CD4-positive, alpha-beta T cell treated with Interleukin-4 for 1 hour (primary cell): ENCODE measurements at places on chromosomes 13 and 19.
A peak's percentile ranks its signal among the peaks of the same experiment; 100 is the strongest.

DNA sequence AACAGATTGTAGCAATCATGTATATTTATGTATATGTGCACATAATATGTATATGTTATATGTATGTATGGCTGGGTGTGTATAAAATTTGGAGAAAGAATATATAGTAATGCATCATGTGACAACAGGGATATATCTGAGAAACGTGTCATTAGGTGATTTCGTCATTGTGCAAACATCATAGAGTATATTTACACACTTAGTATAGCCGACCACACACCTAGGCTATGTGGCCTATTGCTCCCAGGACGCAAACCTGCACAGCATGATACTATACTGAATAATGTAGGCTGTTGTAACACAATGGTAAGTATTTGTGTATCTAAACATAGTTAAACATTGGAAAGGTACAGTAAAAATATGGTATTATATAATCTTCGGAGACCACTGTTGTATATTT lies 43.8 kb downstream of the ESD start:
- no peak for DNase-seq

GRCh38 chr13:52848455-52849195 lies at the start of gene PCDH8:
Gene PCDH8 (minus strand): TSS chr13:52848640. CDS start chr13:52848436, 204 bp downstream.
- DNase-seq, result no peak

DNA sequence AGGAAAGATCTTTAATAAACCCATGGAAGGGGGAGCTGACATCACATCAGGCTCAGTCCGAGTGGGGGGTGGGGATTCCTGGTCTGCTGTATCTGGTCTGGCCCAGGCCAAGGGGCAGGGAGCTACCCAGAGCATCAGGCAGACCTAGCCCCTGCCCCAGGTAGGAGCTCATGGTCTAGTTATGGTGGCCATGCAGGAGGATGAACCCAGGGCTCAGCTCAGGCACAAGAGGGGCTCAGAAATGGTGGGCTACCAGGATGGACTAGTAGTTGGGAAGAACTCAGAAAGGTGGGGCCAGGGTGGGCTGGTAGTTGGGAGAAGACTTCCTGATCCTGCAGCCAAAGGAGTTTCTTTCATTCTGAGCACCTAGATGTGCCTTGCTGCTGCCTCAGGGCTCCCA lies 14.3 kb downstream of the VSTM2B start:
- no peak for DNase-seq

DNA sequence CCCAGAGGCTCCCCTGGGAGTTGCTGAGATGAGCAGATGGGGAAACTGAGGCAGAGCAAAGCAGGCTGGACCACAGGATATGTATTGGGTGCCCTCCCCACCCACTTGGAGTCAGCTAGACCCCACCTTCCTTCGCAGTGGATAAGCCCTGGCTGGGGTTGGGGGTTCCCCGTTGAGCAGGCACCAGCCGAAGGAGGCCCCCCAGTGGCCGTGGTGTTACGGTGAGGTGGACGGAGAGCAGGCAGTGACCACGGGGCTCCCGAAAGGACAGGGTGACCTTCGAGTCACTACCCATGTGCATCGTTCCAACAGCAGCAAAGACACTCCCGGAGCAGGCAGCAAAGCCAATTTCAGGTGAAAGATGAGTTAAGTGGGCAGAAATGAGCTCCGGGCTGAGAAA lies 62.4 kb upstream of the ADGRE5 start:
- no peak for DNase-seq

DNA sequence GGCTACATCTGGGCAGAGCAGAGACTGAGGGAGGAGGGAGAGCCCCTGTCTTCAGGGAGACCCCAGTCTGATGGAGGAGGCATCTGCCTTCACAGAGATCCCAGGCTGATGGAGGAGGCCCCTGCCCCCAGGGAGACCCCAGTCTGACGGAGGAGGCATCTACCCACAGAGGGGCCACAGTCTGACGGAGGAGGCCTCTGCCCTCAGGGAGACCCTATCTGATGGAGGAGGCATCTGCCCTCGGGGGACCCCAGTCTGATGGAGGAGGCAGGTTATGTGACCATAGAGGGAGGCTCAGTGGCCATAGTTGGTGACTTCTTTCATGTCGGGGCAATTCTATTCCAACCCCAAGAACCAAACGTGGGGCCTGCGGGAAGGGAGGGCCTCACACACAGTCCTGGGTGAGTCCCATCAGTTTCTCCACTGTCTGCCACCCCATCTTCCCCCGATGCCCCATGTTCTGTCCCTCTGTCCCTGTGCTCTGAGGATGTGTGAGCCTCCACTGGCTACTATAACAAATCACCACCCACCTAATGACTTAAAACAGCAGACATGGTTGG lies 14.3 kb downstream of the MISP start:
- no peak for DNase-seq

GRCh38 chr13:97367016-97367822 lies 66.8 kb upstream of the RAP2A start:
- no peak for DNase-seq

DNA sequence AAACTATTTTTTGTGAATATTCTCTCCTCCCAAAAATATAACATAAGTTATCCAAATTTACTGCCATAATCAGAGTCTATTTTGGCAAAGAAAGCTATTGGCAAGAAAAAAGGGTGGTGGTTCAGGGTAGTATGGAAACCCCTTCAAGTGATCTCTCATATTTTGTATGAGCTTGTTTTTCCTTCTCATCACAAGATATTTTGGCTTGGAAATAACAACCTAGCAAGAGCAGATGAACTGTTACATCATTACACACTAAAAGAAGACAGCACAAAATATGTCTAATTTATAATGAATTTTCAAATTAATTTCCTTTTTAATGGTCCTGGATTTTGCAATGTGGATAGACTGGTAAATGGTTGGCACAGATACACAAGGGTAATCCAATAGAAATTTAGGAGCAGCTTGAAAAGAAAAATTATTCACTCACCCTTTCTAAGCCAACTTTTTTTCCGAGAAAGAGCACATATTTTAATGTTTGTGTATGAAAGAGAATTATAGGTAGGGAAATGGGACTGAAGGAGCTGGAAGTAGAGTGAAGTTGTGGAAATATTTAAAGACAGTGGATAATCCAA lies 225.1 kb downstream of the EFNB2 start:
- no peak for DNase-seq

- peak; percentile 53 for DNase-seq
Measured at GRCh38 chr19:11279505-11280236, 16.3 kb upstream of the TSPAN16 start.

GRCh38 chr19:13629687-13630357 lies 123.5 kb upstream of the CACNA1A start:
- DNase-seq, result no peak

- no peak for DNase-seq
Measured at GRCh38 chr19:46847528-46847927, 3.1 kb downstream of the AP2S1 start.

- DNase-seq, result no peak
Measured at GRCh38 chr19:4749870-4750590, 26.4 kb upstream of the DPP9 start.

GRCh38 chr19:9842834-9843625 lies 7.9 kb downstream of the PIN1 start:
- no peak for DNase-seq

DNA sequence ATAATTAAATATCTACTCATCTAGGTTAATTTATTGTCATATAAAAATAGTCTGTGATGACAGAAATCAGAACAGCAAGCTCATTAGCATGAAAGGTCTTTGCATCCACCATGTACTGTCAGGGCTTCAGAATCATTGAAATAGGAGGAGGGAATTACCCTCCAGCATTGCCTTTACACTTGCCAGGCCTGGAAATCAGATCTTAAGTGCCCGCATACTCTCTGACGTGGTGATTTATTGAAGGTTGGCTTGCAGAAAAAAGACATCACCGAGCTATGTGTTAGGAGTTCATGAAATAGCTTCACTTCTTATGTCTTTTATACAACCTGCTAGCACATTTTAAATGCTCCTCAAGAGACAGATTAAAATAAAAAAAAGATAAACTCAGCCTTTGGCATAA lies 661.7 kb upstream of the SLITRK1 start:
- no peak for DNase-seq

- no peak for DNase-seq
Measured at GRCh38 chr13:39311619-39312018, 273.4 kb downstream of the NHLRC3 start.

GRCh38 chr13:67147342-67148133 lies 82.6 kb downstream of the PCDH9 start:
- DNase-seq, result no peak

- DNase-seq, result no peak
Measured at GRCh38 chr13:103039183-103039582, 27.0 kb downstream of the SLC10A2 start.

DNA sequence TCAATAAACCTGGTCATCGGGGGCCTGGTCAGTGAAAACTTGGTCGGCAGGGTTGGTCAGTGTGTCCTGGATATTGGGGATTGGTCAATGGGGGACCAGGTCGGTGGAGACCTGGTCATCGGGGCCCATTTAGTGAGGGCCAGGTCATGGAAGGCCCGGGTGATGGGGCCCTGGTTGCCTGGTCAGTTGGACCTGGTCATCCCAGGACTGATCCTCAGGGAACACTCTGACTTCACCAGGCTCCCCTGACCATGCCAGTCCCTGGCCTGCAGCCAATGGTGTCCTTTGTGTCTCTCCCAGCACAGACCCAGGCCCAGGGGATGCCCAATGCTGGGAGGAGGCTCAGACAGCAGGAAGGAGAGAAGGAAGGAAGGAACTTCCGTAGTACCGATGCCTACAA lies 42.1 kb upstream of the TPM4 start:
- DNase-seq, result no peak

GRCh38 chr19:8377598-8377997 lies 12.6 kb upstream of the RAB11B start:
- no peak for DNase-seq

- peak; percentile 74 for DNase-seq
Measured at GRCh38 chr19:40612831-40613689, 11.9 kb downstream of the LTBP4 start.

DNA sequence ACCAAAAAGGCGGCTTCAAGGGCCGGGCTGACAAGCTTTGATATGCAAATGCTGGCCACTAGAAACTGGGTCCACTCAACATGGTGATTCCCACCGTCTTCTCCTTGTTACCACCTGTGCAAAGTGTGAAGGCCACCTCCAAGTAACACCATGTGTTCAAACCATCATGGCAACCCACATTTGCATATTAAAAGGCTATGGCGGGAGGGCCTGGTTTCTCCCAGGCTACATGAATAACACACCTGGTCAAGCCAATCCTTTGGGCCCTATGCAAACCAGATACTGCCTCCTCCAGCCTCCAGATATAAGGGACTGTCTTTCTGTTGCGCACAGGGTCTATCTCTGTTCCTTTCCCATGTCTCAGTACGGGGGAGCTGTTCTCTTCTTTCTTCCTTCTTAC lies 36.6 kb upstream of the ZSCAN5A start:
- no peak for DNase-seq

DNA sequence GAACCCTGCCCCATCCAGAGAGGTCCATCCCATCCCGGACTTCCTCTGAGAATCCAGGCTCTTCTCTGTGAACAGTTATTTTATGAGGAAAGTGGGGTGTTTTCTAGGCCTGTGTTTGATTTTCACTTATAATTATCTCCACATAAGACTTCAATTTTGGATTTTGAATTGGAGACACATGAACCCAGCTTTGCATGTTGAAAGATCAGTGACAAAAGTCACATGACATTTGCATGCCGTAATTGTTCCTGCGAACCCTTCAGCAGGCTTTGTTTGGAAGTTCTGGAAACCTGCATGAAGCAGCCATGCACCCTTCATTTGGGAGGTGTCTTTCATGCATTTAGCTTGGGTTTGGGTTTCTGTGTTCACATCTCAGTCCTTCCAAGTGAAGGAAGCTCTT lies 44.9 kb upstream of the ZNF536 start:
- peak; percentile 0 for DNase-seq

DNA sequence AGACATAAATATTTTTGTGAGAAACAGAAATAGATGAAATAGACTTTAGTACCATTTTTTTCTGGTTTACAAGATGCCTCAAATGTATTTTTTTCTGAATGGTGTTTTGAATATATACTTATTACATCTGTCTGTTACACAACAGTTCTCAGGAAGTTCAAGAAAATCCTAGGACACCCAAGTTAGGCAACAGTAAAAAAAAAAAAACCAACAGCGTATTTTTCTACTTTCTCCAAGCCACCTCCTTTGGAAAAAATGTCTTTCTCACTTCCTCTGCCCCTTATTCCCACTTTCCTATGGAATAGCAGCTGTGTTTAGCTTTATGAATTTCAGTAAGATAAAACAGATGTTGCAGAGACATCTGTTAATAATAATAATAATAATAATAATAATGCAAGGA lies 489.6 kb upstream of the KLF12 start:
- no peak for DNase-seq

GRCh38 chr19:57067440-57067839 lies 52.3 kb upstream of the USP29 start:
- no peak for DNase-seq

DNA sequence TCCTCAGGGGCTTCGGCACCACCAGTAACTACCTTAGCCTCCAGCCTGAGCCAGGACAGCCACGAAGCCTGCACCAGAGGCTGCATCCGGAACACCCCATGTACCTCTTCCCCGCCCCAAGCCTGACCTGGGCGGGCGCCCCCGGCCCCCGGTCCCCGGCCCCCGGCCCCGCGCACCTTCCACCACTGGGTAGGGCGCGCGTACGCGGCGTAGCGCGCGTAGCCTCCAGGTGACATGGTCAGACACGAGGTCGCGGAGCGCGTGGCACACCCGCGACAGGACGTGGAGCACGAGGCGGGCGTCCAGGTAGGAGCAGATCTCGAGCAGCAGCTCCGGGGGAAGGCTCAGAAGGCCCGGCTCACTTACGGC lies 450 bp downstream of the FBXW9 start:
- DNase-seq, result no peak
